ENCODE measurements at places on chromosomes 3 and 15.
A peak's percentile ranks its signal among the peaks of the same experiment; 100 is the strongest.

DNA sequence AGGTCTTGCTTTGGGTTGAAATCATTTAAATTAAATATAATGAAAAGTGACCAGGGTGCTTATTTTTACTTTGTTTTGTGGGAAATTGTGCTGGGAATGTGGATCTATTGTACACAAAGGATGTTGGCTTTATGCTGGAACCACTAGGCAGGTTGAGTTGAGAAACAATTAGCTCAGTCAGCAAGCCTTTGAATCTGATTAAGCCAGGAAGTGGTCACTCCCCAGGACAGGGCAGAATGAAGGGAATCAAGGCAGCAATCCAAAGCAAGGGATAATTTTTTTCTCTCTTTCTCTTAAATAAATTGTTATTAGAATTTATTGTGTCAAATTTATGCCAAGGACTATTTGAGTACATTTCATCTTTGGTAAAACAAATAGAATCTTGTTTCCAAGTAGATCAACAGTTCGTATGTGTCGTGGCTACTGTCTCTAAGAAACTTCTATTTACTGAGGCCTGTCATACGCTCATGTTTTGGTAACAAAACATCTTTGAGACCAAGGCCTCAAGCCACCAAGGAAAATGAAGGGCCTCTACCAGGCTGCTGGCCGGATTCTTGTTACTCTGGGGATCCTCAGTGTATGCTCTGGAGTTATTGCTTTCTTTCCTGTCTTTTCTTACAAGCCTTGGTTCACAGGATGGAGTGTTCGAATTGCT, at the start of gene TMEM212:
Gene TMEM212, plus strand, starts transcription at position 486 of the 655 bp plus-strand sequence. Its CDS starts 35 bp downstream, at position 521.
- DNase-seq: peak; percentile 30

GRCh38 chr15:45664451-45664850, 29.6 kb downstream of the SQOR start:
- DNase-seq: peak; percentile 38

DNA sequence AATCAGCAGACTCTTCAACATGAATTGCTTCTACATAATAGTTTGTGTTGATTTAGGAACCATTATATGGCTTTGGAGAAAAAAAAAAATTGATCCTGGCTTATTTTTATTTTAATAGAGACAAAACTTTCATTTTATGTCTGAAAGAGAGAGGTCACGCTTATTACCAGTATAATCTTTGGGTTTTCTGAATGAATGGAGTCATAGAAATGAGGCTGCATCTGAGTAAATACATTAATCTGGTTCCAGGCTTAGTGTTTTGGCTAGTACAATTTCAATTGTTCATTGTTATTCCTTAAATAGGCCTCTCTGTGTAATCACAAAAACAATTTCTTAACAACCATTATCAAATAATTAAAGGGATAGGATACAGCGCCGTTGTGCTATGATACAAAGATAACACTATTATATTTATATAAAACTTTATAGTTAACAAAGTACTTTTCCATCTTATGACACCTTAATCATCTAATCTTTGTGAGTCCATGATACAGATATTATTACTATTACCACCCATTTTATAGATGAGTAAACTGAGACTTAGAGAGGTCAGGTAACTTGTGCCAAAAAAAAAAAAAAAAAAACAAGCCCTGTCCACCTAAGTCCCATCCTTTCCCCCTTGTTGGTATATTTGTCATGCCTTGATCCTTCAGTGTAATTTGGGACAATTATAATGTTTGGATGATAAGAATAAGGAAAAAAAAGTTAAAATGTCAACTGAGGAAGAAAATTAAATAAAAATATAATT, 41.8 kb upstream of the GOLM2 start:
- no peak for DNase-seq

DNA sequence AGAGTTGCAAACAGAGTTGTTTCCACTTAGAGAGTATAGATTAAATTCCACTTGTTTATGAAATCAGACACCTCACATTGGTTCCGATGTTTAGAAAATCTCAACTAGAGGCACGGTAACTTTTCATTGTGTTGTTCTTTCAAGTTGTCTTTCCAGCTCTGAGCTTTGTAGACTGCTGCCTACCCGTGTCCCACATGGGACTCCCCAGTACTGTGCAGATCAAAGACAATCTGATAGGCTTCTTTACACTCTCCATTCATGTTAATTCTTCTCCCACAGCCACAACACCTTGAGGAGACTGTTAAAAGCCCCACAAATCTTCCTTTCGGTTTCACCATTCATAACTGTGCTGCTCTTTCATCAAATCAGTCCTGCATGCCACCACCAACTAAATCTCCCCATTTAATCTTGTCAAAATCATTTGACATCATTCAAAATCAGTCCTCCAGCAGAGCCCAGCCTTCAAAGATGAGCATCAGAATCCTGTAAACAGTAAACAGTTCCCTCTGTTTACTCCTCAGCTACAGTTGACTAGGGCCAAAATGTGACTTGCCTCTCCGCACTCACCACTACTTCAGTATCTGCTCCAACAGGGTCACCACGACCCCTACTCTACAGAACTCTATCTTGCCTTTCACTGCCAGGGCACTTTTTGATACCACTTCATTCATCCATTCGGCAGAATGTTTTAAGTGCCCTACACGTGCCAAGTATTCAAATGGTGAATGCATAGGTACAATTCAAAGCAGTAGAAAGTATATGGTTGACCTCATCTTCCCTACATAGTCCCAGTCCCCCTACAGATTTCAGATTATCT, 8.3 kb downstream of the ANXA2 start:
- DNase-seq: no peak

DNA sequence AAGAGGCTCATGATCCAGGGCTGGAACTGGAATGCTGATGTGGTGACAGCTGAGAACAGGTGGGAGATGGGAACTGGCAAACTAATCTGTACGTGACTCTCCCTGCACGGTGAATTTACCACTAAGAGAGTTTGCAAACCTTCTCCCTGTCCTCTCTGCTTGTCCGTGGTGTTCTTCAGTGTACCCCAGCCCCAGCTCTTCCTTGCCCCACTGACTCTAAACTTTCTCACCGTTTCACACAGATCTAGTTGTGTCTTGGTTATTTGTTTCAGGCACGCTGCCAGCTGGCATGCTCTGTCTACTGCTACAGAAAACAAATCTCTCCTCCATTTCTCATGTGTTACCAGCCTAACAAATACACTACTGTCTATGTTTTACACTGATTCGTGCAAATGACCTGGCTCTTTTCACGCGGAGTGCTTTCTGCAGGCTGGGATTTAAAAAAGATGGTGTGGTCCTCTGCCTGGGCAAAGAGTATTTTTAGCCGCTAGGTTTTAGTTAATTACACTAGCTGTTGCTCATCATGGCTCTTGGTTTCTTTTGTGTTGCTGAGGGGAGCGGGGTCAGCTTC, 192.7 kb upstream of the LRIG1 start:
- peak; percentile 35 for DNase-seq

DNA sequence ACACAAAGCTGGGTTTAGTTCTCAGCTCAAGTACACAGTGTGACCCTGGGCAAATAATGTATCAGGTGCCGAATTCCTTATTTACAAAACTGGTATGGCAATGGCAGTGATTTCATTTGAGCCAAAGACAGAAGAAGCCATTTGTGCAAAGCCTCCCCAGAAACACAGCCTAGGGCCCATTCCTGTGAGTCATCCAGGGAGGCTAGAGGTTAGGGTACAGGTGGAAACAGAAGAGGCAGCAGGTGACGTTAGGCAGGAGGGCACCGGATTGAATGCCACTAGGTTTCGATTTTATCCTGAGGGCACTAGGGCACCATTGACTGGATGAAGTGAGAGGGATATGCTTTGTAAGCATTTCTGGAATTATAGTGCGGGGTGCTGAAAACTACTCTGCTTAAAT, 766.9 kb upstream of the NR2F2 start:
- no peak for DNase-seq

GRCh38 chr3:190306513-190307163, 15.6 kb downstream of the CLDN1 start:
- peak; percentile 45 for DNase-seq
